ENCODE measurements at places on chromosomes 6 and 20. TPM values are rescaled to one million over a fixed set of nuclear protein-coding genes. Genes with fewer than 3 reads are reported as not detected.

Gene HDGFL1
- total RNA-seq = not detected

Gene BCAS1
- not detected for total RNA-seq

Gene KHDC1L
- not detected for total RNA-seq

Gene FAM83B
- total RNA-seq = not detected

Gene SNTA1
- total RNA-seq = 1.0 TPM

Gene FUCA2
- 14.4 TPM for total RNA-seq

Gene GGTLC1
- not detected for total RNA-seq

Gene CLIC5
- total RNA-seq = 2.0 TPM

Gene BHLHE23
- total RNA-seq = not detected

Gene MCHR2
- total RNA-seq = not detected

Gene POLR1C
- 91.7 TPM for total RNA-seq

Gene SMOC2
- total RNA-seq = not detected

Gene DOK5
- total RNA-seq = 37.1 TPM

Data from activated CD4-positive, alpha-beta T cell treated with anti-CD3 and anti-CD28 coated beads, Interleukin-2, amount 10 ng/mL, durations not matched to agents 24 days and 14 days (primary cell).